ENCODE measurements at places on chromosomes 7 and 10.

GRCh38 chr7:122430710-122431109 lies 126.2 kb upstream of the FEZF1 start:
- DNase-seq: no peak

DNA sequence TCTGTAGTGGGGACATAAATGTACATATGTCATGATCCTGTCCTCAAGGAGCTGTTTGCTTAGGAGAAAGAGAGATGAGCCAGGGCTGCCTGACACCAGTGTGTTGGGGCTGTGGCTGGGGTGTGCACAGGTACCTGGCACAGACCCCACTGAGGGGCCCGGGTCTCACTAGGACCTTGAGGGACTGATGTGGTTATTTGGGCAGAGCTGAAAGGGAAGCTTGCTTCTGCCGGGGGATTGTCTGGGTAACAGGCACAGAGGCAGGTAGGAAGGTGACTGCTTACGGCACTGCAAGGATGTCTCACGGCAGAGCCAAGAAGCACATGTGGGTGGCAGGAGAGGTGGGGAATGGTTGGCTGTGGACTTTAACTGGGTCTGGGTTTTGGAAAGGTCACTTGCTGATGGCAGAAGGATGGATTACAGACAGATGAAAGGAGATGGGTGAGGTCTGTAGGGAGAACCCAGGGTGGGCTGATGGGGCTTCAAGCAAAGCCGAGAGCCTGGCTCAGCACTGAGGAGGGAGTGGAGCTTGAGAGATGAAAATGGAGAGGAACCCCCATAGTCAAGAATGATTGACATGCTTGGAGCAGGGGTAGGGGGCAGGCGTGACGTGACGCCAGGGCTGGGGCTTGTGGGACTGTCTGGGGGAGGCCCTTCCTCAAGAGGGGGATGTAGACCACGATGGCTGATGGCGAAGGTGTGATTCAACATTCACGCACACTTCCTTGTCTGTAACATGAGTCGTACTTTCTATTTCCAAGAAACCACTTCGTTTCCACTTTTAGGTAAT lies 207.7 kb upstream of the SHH start:
- DNase-seq: no peak

GRCh38 chr10:121577568-121577967 lies 20.7 kb downstream of the FGFR2 start:
- DNase-seq: no peak

- no peak for DNase-seq
These were observed 148.4 kb downstream of the TCERG1L start for GRCh38 chr10:131162866-131163843.

DNA sequence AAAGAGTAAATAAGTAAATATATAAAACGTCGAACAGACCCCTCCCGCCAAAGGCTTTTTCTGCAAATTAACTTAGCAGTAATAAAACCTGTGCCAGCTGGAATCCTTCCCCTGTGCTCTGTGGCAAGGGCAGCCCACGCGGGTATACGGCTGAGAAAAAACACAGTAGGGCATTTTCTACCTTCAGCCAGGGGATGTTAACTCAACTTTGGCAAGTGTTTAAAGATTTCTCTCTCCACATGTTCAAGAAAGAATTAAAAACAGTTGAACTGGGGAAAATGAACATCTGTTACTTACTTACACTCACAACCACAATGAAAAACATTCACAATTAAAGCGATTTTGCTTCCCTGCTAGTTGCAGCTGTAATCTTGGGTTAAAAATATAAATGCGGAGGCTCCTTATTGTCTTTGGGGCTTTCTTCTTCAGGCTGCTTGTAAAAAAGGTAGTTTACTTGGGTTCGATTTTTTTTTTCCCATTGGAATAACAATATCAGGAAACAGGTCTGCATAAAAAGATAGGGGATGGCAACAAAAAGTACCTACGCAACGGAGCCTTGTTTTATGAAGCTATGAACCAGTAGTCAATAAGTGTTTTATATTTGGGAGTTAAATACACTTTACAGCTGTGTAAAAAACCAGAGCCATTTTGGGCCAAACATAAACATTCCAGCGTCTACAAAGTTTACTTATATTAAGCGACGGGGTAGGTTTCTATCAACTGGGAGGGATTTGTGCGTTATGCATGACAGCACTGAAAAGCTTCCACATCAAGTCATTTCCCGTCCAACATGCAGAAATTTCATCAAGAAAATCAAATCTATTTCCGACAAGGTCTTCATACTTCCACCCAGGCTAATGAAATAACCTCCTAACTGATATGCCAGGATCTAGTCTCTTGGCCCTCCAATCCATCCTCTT lies 132.7 kb downstream of the TAX1BP1 start:
- no peak for DNase-seq

GRCh38 chr10:97494151-97494550 lies 4.1 kb downstream of the MMS19 start:
- DNase-seq: no peak

DNA sequence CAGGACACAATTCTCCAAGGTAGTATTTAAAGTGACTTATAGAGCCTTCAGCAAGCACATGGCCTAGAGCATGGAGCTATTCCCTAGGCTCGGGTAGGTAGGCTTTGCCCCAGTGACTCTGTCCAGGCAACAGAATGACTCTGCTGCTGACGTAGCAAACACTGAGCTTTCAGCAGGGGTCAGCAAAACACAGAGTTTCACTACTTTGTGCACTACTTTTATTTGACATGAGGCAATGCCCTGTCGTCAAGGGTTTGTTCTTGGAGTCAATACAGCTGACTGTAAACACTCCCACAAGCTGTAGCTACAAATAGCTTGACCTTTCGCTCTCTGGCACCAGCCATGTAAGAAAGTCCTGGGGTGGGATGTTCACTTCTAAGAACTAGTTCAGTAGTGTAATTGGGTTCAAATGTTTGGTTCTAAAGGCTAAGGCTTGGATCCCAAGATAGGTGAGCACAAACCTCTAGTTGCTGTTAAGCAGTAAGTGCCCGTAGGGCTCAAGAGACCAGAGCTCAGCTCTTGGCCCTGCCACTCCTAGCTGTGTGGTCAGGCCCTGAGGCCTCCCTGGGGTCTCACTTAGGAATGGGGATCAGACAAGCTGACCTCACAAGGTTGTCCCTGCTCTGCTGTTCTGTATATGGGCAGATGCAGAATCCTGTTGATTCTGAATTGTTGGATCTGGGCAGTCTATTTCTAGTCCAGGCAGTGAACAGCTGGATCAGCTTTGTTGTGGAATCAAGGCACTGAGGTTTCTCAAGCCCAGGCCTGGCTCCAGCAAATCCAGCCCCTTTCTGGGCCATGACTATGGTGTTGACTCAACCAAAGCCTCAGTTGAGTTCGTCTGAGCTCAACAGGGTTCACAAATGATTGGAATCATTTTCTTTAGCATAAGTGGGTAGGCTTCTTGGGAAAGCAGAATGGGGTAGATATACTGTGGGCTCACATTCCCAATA lies 10.7 kb downstream of the NODAL start:
- DNase-seq: no peak

GRCh38 chr7:100546129-100546925 lies 7.3 kb downstream of the AGFG2 start:
- DNase-seq: no peak
